Naive thymus-derived CD8-positive, alpha-beta T cell (primary cell): ENCODE measurements at places on chromosomes 3 and 15.

GRCh38 chr15:74378848-74379247, 11.4 kb upstream of the CYP11A1 start:
- no peak for DNase-seq

GRCh38 chr15:51332206-51333147, 5.9 kb downstream of the CYP19A1 start:
- DNase-seq: no peak

GRCh38 chr3:48343432-48343831, 10.0 kb upstream of the SPINK8 start:
- no peak for DNase-seq

DNA sequence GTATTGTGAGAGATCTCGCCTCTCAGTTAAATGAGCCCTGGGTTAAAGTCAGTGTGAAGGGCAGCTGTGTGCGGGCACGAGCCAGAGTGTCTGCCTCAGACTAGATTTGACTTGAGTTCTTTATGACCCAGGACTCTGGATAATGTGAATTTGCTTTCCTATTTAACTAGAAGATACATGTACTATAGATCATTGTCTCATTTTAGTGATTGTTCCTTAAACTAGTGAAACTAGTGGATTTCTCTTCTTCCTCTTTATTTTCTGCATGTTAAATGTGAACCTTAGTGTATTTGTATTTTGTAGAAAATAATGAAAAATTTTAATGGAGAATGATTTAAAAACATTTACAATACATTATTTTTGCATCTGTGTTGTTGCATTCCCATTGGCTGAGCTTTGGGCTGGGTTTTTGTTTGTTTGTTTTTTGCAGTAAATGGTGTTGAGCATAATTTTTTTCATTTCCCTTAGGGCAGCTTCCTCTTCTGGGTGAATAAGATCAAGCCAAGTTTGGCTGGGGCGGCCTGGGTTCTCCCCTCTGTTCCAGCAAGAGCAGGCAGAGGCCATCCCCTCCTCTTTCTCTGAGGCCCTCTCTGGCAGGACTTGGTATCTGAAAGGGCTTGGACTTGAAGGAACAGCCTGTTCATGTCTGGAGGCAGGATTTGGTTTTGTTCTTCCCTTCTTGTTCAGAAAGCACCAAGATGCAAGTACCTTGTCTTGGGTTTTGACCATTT, 15.0 kb downstream of the GCSAM start:
- no peak for DNase-seq

- no peak for DNase-seq
Measured at GRCh38 chr15:78072080-78072892, 5.2 kb downstream of the TBC1D2B start.

GRCh38 chr3:120506076-120506827, 55.5 kb upstream of the FSTL1 start:
- no peak for DNase-seq

DNA sequence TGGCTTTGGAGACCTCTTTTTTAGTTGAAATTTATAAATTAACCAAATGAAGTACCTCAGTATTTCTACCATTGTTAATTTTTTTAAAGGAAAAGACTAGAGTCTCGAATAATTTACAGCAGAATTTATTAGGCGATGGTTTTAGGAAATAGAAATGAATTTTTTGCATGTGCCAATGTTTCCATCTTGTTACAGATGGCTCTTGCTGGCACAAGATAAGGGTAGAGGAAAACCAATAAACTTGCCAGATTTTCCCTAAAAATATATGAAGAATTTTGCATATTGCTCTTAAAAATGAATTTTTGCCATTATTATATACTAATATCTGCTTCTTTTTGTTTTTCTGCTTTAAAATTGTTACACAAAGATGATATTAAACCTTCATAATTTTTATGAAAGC, 380.7 kb downstream of the NLGN1 start:
- DNase-seq: no peak
